NCI-H524 treated with DMSO at 0.1 percent for 48 hours (cell line): ENCODE measurements at places on chromosomes 12 and 14.

DNA sequence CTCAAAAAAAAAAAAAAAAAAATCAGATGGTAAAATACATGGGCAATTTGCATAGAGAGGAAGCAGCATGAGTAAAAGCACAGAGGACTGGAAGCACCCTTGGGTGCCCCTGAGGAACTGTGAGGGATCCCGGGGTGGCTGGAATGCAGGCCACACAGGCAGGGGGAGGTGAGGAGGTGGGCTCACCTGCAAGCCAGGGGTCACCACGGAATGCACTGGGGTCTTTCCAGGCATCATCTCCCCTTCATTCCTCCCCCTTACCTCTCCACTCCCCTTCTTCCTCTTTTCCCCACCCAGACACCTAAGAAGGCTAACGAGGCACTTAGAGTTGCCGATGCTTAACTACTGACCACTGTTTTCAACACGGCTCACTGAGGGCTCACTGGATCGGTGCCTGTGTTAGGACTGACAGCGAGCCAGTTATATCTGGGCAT, 14.4 kb upstream of the HIP1R start:
- DNase-seq, result no peak

DNA sequence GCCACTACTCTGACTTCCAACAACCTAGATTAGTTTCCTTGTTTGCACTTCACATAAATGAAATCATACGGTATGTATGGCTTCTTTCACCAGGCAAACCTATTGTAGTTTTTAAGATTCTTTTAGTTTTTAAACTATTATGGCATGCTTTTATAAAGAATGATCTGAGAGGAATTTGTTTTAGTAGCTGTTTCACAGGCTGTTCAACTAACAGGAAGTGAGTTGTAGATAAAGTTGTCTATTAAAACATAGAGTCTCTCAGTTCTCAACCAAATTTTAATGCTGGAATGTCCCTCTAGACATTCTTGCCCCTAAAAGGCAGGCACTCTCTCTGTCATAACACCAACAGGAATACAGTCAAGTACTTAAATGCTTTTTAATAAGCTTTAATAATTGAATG, 102.7 kb upstream of the DACT1 start:
- DNase-seq, result no peak

- no peak for DNase-seq
Observed at GRCh38 chr12:114477989-114478395, 72.0 kb upstream of the TBX5 start.

GRCh38 chr14:37232907-37233481, 35.3 kb downstream of the MIPOL1 start:
- DNase-seq, result peak; percentile 63

- DNase-seq, result no peak
Observed at GRCh38 chr12:59580050-59580449, 15.8 kb upstream of the SLC16A7 start.

GRCh38 chr14:95323917-95324316, 4.2 kb upstream of the CLMN start:
- DNase-seq, result no peak

- no peak for DNase-seq
Observed at GRCh38 chr12:22986997-22987396, 362.0 kb downstream of the ETNK1 start.

DNA sequence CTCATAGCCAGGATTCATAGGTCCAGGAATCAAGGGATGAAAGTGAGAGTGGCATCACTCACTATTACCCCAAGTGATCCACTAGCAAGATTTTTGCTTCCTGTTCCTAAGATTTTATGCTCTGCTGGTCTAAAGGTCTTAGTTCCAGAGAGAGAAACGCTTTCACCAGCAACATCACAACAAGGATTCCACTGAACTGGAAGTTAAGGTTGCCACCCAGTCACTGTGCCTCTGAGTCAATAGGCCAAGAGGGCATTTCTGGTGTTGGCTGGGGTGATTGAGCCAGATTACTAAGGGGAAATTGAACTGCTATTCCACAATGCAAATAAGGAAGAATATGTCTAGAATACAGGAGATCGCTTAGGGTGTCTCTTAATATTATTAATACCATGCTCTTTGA, 142.5 kb upstream of the ARID2 start:
- DNase-seq, result no peak

DNA sequence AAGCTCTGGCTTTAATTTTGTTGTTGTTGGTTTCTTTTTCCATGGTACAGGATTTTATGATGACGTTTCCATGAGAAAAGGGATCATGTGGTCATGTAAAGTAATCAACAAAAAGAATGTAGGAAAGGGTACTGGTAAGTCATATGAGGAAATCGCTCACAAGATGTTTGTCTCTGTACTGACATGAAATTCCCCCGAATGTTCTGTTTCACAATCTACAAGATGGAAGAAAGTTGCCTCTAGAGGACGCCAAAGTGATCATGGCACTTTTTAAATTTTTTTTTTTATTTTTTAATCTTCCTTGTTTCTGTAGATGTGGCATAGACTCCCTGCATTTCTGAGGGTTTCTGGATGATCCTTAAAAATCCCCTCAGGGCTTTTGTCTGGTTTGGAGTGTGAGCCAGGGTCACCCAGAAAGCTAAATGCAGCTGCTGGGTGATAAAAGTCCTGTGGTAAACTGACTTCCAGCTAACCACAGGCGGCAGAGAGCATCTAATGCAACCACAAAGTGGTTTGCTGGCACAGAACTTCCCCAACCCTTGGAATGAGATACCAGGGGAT, 393.5 kb downstream of the CCDC91 start:
- no peak for DNase-seq

DNA sequence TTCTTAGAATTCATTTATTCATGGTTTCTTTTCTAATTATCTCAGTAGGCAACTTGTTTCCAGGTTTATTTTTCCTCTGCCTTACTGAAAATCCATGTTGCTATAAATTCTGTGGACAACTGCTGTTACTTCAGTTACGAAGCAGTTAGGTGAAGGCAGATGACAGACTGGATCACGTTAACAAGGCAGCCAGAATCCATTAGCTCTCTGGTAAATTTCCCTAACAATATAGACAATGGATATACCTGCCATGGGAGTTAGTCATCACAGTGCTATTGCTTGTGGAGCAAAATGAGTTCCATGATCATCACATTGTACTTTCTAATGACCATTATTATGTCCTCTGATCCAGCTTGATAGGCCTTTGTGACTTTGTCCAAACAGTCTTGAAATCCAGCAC, 291.5 kb downstream of the NELL2 start:
- no peak for DNase-seq

- no peak for DNase-seq
Observed at GRCh38 chr12:96241846-96242256, 47.7 kb downstream of the ELK3 start.

DNA sequence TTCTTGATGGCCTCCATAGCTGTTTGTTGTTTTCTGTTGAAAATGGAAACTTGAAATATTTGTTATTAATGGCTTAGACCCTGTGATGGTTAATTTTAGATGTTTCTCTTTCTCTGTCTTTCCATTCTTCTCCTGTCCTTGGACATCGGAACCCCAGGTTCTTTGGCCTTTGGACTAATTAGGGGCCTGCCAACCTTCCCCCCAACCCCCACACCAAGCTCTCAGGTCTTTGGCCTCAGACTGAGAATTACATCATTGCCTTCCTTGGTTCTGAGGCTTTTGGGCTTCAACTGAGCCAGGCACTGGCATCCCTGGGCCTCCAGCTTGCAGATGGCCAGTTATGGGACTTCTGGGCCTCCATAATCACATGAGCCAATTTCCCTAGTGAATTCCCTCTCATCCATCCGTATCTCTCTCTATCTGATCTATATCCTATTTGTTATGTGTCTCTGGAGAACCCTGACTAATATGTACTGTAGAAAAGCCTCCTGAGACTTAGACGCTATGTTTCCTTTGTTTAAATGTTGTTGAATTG, 71.6 kb downstream of the FGD4 start:
- no peak for DNase-seq

DNA sequence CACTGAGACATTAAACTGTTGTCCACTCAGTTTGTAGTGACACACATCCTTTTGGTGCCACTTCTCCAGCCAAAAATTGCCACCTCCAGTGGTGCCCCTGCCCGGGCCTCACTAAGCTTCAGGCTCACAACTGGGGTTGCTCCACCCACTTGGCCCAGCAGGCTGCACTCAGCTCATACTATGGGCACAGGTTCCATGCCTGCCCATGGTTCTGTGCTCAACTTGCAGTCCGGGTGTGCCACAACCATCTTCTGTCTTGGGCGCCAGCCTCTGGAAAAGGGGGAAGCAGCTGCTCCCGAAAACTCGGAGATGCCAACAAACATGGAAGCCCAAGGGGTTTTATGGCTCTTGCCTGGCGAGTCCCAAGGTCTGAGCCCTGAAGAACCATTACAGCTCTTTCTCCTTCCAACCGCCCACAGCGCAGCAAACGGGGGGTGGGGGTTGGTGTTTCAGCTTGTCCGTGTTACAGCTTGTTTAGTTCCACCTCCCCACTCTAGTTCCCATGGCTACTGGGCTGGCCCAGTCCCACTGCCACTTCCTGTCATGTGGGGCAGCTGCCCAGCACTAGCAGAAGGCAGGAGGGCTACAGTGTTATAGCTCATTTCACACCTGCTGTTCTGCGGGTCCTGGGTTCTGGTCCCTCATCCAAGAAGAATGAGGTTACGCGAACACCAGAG, 998.3 kb downstream of the SLC16A7 start:
- DNase-seq, result no peak

- DNase-seq, result peak; percentile 9
Observed at GRCh38 chr14:47207617-47208016, 467.8 kb downstream of the MDGA2 start.

- DNase-seq, result no peak
Observed at GRCh38 chr12:70983692-70984091, 63.2 kb upstream of the PTPRR start.

DNA sequence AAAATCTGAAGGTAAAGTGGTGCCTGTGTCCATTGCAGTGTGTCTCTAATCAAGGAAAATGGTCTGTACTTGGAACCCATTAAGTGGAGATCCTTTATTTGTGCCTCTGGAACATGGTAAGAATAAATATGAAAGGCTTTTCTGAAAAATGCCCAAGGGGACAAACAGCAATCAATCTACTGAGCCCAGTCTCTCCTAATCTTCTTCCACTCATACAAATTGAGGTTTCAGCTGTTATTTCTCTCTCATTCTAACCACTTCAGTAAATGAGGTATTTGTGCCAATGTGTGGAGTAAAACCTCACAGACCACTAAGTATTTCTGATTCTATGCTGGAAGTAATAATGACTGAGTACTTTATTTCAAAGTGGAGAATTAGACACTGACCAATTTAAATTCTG, 82.3 kb upstream of the ST8SIA1 start:
- no peak for DNase-seq

GRCh38 chr12:85357609-85358008, 77.6 kb downstream of the ALX1 start:
- no peak for DNase-seq

- DNase-seq, result no peak
Observed at GRCh38 chr12:6340745-6341416, 995 bp downstream of the TNFRSF1A start.

DNA sequence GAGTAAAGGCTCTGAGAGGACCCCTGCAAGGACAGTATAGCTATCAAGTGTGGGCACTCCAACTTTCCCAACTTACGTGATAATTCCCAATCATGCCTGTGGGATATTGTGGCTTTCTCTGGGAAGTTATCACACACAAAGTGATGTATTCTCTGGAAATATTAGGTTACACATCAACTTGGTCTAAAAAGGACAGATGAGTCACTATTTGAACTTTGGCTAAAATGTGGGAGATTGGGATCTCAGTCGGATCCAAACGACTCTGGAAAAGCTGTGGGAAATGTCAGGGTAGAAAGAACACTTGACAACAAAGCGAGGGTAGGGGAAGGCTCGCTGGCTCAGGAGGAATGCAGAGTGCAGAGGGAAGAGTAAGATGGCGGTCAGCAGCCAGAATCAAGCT, 1048.9 kb downstream of the BCL11B start:
- DNase-seq, result no peak

DNA sequence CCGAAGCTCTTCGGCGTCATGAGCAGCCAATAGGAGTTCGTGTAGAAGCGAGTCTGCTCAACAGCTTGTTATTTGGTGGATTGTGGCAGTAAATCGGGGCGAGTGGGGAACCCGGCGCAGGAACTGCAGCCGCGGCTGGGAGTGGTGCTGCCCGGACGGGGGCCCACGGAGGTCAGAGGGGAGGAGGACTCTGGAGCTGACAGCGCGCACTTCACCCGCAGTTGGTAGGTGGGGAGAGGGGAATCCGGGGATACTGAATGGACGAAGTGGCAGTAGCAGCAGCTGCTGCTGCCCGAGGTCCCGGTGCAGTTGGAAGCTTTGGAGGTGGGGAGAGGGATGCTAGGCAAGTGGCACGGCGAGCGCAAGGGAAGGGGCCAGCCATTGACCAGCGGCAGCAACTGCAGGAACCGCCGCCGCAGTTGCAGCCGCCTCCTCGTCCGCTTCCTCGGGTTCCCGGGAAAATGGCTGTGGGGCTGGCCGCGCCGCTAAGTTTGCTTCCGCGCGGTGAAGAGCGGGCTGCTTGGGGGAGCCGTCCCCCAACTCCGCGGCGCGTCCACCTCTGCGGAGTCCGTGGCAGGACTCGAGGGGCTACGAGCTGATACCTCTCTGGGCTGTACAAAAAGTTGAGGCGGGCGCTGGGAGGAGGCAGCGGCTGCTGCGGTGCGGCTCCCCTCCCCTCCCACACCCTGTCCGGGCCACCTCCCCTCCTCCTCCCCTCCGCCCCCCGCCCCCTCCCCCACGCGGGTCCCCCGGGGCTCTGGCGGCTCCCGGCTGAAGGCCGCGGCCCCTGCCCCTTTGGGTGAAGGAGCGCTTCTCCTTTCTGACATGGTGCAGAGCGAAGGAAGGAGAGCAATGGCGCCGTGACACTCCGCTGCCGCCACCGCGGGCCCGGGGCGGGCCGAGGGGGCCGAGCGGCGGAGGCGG, at the start of gene ARID4A:
Gene ARID4A, plus strand, starts transcription at position 79 of the 924 bp plus-strand sequence. CDS start 1,300 bp downstream, outside the sequence.
- no peak for DNase-seq

DNA sequence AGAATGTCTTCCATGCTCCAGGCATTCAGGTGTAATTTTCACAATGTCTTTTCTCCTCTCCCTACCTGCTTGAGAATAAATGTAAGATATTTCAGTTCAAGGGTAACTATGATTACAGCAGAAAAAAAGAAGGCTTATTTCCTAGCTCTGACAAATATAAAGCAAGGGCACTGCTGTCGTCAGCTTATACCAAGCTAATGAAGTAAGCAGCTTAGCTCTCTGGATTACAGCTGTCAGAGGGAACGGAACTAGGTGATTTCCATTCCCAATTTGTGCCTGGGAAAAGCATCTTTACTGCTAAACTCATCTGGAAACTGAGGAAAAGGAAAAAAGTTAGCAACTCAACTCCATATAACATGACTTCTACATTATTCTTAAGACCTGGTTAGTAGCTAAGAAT, 56.5 kb downstream of the ZFYVE26 start:
- DNase-seq, result no peak
